ENCODE measurements at places on chromosomes 7 and 10.

- no peak for DNase-seq
Observed at GRCh38 chr10:116864436-116864835, 15.1 kb downstream of the ENO4 start.

GRCh38 chr10:21677551-21677950 lies 143.5 kb downstream of the MLLT10 start:
- DNase-seq = no peak

DNA sequence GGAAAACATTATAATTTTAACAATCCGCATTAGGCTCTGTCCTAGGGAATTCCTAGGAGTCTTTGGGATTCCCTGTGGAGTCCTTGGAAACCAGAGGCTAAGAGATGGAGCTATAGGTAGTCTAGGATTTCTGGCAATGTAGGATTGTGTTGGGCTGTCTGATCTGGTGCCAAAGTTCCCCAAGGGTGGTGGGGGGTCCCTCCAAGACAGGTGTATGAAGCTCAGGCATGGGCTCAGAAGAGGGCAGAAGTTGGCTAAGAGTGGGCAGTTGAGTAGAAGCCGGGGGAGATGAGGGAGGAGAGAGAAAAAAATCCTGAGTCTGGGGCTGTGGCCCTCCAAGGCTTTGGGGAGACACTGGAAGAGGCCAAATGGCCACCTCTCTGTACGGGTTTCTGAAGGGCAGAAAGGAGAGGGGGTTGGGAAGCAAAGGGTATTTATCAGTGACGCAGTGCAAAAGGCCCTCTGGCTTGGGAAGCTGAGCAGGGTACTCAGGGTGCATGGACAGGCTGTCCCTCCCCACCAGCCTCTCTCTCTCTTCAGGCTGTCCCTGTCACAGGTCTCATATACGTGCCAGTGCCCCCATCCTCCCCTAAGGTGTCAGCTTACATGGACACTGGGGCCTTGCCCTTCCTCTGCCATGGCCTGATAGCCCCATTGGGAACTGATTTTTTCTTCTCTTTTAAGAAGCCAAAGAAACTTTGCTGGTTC lies 929 bp downstream of the HOXA6 start:
- no peak for DNase-seq

DNA sequence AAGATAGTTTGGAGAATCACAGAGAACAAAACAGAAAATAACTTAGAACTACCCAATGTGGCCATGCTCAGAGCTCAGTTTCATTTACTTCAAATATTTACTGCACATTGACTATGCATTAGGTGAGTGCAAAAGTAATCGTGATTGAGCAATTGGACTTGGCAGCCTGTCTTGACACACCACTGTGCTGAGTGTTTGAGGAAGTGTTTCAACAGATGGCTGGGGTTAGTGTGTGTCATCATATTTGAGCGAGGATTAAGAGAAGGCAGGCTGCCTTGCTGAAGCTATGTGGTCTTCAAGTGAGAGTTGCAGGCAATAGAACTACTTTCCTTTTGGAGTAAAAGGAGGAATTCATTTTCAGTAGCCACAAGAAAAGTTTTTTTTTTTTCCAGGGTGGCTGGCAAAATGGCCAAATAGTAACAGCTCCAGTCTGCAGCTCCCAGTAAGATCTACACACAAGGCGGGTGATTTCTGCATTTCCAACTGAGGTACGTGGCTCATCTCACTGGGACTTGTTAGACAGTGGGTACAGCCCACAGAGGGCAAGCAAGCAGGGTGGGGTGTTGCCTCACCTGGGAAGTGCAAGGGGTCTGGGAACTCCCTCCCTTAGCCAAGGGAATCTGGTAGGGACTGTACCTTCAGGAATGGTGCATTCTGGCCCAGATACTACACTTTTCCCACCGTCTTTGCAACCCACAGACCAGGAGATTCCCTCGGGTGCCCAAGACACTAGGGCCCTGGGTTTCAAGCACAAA lies 37.6 kb downstream of the AKR1C4 start:
- no peak for DNase-seq

- DNase-seq = no peak
Observed at GRCh38 chr10:15472008-15472407, 100.9 kb upstream of the FAM171A1 start.

GRCh38 chr10:117391436-117392205 lies 16.4 kb upstream of the PDZD8 start:
- no peak for DNase-seq

- DNase-seq = no peak
Observed at GRCh38 chr10:43365001-43365400, 6.4 kb upstream of the FXYD4 start.

GRCh38 chr7:18962031-18962430 lies 155.4 kb downstream of the TWIST1 start:
- DNase-seq = no peak

DNA sequence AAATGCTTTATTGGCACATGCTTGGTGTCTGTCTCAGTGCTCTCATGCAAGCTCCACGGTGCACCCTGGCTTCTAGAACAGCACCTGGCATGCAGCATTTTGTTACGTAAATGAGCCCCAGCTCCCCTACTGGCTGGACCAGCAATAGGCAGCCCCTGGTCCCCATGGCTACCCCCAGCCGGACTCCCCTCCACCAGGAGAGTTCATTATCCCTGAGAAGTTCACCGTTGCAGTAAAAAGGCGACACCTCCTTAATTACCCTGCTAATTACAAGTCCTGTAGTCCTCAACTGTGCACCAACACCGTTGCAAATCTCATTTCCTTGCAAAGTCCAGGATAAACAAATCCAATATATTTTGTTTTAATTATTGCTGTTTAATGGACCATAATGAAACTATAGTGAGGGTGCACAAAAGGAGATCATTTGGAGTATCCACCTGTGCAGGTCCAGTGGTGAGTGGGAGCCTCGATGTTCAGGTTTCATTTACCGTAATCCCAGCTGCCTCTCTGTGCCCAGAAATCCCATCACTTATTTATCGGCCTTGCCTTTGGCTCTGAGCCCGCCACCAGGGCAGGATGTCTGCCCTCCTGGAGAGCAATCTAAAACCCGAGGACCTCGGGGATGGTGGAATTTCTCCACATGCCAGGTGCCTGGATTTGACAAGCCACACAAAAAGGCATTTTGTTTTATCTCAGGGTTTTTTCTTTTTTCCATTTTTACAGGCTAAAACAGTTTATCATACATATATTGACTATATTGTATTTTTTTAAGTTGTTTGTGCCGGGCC lies 12.8 kb upstream of the DRGX start:
- DNase-seq = no peak

- DNase-seq = no peak
Observed at GRCh38 chr10:35184527-35185171, 58.0 kb downstream of the CREM start.

DNA sequence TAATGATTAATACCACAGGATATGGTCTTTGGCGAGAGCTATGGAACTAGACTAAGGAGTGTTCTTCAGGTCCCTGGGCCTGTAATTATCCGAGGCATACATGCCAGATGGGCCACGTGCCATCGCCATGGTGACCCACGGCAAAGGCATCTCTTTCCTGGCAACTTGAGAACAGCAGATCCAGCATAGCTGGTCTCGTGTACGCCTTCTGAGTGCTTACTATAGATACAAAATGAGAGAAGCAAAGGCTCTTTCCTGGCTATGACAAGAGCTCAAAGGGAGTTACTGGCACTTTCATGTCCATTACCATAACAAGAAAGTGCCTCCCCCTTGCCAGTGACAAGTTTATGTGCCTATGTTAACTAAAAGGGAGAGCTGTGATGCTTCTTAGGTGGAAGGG lies 26.0 kb upstream of the GLI3 start:
- DNase-seq = no peak

- DNase-seq = no peak
Observed at GRCh38 chr7:116561697-116562483, 37.1 kb downstream of the CAV1 start.

DNA sequence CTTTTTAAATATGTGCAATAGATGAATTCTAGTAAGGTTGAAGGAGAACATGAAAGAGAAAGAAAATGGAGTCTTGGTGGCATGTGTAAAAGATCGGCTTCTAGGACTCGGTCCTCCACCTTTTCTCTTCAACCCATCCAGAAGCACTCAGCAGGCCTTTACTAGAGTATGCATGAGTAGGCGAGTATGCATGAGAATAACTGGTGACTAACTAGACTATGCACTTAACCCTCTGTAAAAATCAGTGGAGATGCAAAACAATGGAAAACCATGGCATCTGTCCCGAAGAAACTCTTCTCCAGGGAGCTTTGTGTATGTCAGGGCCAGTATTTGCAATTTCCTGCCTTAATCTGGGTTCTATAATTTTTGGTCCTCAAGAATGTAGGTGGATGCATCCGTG lies 40.0 kb upstream of the GRB10 start:
- DNase-seq = no peak

GRCh38 chr7:116786791-116787443 lies 75.5 kb upstream of the CAPZA2 start:
- DNase-seq = no peak

DNA sequence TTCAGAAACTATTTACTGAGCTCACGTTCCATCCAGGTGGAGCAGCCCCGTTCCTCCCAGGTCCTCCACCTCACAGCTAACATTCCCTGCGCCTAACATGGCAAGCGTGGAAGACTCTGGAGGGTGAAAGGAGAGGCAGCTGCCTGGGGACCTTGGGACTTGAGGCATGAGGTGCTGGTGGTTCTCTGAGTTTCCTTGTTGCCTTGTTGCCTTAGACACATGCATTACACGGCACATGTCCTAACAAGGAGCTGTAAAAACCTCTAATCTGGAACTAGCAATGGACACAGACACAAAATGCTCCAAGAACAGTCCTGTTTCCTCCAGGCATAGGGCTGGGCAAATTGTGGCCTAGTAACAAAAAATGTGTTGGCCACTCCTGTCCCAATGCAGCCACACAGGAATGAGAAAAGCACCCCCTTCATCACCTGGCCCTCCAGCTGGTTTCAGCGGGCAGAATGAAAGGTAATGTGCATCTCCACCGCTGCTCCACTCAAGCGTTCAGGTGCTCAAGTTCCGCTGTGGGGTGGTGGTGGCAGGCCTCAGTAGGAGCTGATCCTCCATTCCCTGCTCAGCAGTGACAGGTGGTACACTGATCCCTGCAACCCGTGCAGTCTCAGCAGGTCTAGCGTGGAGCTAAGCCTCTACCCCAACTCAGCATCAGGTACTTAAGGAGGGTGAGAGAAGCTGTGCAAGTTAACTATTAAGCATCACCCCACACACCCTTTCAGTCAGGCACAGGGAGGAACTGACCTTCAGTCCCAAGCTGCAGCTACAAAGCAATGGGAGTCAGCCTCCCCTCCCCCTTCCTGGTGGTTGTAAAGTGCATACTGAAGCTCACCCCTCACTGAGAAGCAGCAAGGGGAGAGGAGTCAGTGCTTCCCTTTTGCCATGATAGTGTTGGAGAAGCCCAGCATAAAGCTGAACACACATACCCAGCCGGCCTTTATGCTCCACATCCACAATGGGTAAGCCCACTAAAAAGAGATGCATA lies 382.8 kb downstream of the SDK1 start:
- no peak for DNase-seq

GRCh38 chr7:132117181-132117580 lies 459.1 kb downstream of the PLXNA4 start:
- no peak for DNase-seq

- no peak for DNase-seq
Observed at GRCh38 chr10:69295027-69295636, 16.8 kb downstream of the HK1 start.

- no peak for DNase-seq
Observed at GRCh38 chr10:129769381-129770116, 194.5 kb downstream of the EBF3 start.

DNA sequence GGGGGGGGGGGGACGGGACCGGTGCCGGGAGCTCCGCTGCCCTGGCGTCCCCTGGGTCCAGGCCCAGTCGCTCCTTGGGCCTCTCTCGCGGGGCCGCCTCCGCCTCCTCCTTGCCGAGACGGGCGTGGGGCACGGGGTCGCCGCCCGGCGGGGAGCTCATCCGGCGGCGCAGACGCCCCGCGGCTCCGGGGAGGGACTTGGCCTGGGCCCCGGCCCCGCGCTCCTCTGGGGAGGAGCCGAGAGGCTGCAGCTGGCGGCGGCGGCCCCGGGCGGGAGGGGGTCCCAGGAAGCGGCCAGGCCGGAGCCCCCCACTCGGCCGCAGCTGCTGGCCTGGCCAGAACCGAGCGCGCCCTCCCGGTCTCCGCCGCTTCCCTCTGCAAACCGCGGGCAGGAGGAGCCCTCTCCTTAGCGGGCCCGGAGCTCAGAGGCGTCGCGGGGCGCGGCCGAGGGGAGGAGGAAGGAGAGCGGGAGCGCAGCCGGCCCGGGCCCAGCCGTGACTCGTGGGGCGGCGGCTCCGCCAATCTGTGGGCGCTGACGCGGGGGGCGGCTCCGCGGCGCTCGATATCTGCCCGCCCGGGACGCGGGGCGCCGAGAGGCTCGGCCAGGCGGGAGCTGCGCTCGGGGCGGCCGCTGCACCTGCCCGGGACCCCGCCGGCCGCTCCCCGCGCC lies at the start of gene FAM20C:
Gene FAM20C (plus strand): TSS at position 591 of the 669 bp plus-strand sequence. CDS start 629 bp downstream, outside the sequence.
- DNase-seq = peak; percentile 66

GRCh38 chr7:151342811-151343210 lies 1.2 kb downstream of the NUB1 start:
- DNase-seq = no peak

DNA sequence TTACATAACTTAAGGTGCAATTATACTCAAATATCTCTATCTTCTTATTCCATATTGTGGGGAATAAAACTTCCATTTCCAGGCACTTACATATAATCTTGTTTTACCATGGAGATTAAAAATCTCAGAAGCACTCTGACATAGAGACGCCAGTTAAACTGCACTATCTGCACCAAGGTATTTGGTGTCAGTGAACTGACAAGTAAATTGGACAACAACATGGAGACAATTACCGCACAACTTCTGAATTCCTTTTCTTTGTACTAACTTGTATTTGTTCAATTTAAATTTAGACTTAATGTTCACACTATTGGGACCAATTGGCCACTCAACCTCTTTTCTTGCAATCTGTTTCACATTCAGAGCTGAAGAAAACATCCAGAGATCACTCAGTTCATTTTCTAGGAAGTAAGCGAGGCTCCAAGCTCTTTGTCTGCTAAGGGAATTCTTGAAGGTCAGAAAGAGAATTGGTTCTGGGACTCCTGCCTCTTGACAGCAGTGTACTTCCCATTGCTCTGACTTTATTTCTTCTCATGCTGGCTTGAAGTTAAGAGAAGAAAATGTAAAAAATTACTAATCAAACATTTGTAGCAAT lies 184.7 kb downstream of the CHCHD3 start:
- DNase-seq = no peak

- DNase-seq = no peak
Observed at GRCh38 chr10:87664276-87664701, 4.6 kb downstream of the PAPSS2 start.

- DNase-seq = no peak
Observed at GRCh38 chr7:29619848-29620555, 56.4 kb downstream of the PRR15 start.

DNA sequence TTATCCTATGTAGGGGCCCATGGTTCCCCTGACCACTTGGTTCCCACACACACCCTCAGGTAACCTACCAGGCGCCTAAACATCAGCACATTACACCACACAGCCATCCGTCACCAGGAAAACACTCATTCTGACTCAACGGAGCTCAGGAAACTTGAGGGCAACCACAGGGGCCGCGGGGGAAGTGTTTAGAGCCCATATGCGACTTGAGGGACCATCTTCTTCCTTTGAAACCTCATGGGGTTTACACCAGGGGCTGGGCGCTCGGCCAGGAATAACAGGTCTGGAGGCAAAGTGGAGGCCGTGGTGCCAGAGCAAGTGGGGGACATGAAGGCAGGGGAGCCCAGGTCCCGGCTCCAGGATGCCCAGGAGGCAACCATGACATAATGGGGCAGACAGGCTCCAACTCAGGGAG lies 1.5 kb downstream of the STX1A start:
- DNase-seq = no peak

GRCh38 chr10:124172181-124172916 lies 79.0 kb upstream of the CHST15 start:
- DNase-seq = no peak

GRCh38 chr10:132654708-132655661 lies 117.4 kb downstream of the INPP5A start:
- peak; percentile 5 for DNase-seq
